ENCODE measurements at places on chromosomes 3 and 15. TPM values are rescaled to one million over a fixed set of nuclear protein-coding genes. Genes with fewer than 3 reads are reported as not detected.

DNA sequence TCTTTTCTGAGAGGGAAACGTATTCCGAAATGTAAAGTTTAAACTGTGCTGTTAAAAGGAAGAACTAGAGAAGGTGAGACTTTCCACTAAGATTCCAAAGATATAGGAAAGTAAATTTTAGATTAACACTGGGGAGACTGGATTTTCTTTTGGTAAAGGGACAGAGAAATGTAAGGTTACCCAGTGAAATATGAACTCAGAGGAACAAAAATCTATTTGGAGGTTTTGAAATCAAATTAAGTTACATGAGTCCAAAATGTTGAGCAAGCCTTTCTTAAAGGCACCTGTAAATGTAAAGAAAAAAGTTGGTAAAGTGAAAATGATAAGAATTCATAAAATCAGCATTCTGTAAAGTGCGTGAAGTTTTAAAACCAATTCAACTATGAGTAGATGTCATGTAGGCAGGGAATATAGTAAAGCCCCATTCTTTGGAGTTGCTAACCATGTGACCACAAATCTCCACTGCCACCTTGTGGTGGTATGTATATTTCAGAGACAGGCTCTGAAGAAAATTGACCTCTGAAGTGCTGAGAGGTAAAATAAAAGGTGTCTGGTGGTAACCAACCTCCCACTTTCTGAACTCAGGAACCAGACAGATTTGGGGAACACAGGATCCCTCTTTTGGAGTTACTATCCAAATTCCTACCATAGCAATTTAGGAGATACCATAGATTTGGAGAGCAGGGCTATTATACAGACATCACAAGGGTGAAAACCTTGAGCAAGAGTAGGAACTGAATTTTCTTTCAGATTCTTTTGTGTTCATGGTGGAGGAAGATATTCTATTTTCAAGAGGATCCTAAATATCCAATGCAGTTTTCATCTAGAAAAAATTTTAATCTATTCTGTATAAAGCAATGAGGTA, 215.3 kb downstream of the ROBO2 start:
- no peak overlapping the region for H3K27ac ChIP-seq
- H3K27me3 ChIP-seq, result no peaks in the 10 kb centered on the region
- peak; percentile 83 for DNase-seq
- no peaks in the 10 kb centered on the region for H3K36me3 ChIP-seq
- H3K4me1 ChIP-seq, result no peaks in the 10 kb centered on the region

NSMCE3 gene
- 12.0 TPM for total RNA-seq

CHP1 gene
- total RNA-seq, result 55.2 TPM

GRCh38 chr15:97317163-97317562, 643.3 kb upstream of the ARRDC4 start:
- no peaks in the 10 kb centered on the region for H3K27me3 ChIP-seq
- no peaks in the 10 kb centered on the region for H3K36me3 ChIP-seq
- no peak overlapping the region for H3K4me3 ChIP-seq

DNA sequence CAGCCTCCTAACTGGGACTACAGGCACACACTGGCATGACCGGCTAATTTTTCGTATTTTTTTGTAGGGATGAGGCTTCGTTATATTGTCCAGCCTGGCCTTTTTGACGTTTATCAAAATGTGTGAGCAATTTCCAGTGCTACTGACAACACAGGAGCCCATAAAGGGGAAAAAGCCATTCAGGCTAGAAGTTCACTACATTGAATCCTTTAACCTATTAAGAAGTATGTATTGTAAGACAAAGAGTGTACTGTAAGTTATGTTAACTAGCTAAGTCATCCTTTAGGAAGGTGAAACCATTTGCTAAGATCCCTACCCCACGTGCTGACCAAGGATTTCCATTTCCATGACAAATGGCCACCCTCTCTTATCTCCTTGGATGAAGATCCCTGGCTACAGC, 156.8 kb downstream of the FOXB1 start:
- H3K27ac ChIP-seq, result no peak overlapping the region
- no peaks in the 10 kb centered on the region for H3K4me1 ChIP-seq
- DNase-seq, result no peak
- H3K27me3 ChIP-seq, result no peaks in the 10 kb centered on the region
- no peaks in the 10 kb centered on the region for H3K36me3 ChIP-seq

- no peak overlapping the region for H3K27ac ChIP-seq
- no peaks in the 10 kb centered on the region for H3K4me1 ChIP-seq
- H3K4me3 ChIP-seq, result no peak overlapping the region
- no peak for DNase-seq
Measured at GRCh38 chr3:178206521-178206920, 329.7 kb upstream of the KCNMB2 start.

GRCh38 chr3:117405359-117405758, 695.8 kb downstream of the TUSC7 start:
- H3K36me3 ChIP-seq, result no peaks in the 10 kb centered on the region
- H3K4me3 ChIP-seq, result no peak overlapping the region
- H3K27ac ChIP-seq, result no peak overlapping the region
- no peaks in the 10 kb centered on the region for H3K4me1 ChIP-seq
- DNase-seq, result no peak

DNA sequence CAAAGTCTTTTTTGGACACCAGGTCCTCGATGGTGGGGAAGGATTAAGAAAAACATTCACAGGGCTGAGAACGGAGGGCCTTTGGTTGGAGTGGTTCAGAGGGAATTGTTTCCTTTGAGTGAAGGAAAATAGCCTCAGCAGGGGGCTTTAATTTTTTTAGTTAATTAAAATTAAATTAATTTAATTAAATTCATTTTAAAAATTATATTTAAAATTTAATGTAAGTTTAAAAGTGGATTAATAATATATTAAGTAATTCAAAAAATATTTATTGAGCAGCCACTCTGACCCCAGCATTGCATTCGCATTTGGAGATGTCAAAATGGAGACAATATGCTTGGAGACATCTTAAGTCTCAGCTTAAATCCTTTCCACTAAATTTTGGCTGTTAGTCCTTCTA, 136.7 kb downstream of the KCNH8 start:
- DNase-seq, result no peak
- H3K27me3 ChIP-seq, result no peaks in the 10 kb centered on the region
- no peaks in the 10 kb centered on the region for H3K36me3 ChIP-seq
- H3K4me1 ChIP-seq, result no peaks in the 10 kb centered on the region
- no peak overlapping the region for H3K27ac ChIP-seq
- no peak overlapping the region for H3K4me3 ChIP-seq

DNA sequence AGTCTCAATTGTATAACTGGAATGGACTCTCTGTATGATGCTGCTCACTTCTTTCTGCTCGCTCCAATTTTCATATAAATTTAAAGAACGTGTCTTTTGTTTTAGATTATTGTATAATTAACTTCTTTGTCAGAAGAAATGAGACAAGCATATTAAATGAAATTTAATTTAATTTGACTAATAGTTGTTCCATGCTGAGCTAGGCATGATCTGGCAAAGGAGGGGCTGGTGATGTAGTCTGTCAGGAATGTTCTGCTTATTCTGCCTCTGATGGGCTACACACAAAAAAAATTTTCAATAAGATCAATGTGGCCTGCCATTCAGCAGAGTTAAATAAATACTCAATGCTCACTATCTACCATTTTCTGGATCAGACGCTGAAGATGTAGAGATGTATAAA, 208.4 kb upstream of the CD96 start:
- no peak for DNase-seq
- H3K36me3 ChIP-seq, result no peaks in the 10 kb centered on the region
- H3K27ac ChIP-seq, result no peak overlapping the region
- H3K27me3 ChIP-seq, result no peaks in the 10 kb centered on the region
- H3K4me1 ChIP-seq, result no peaks in the 10 kb centered on the region

- no peak overlapping the region for H3K27ac ChIP-seq
- H3K4me1 ChIP-seq, result no peaks in the 10 kb centered on the region
- H3K4me3 ChIP-seq, result no peak overlapping the region
- no peak for DNase-seq
- no peaks in the 10 kb centered on the region for H3K27me3 ChIP-seq
Measured at GRCh38 chr3:189038773-189039745, 132.7 kb upstream of the TPRG1 start.

GRCh38 chr15:28975766-28976179, 90.0 kb downstream of the APBA2 start:
- no peaks in the 10 kb centered on the region for H3K36me3 ChIP-seq
- peak; percentile 29 for DNase-seq
- no peak overlapping the region for H3K4me3 ChIP-seq
- H3K27ac ChIP-seq, result no peak overlapping the region
- no peaks in the 10 kb centered on the region for H3K27me3 ChIP-seq

DNA sequence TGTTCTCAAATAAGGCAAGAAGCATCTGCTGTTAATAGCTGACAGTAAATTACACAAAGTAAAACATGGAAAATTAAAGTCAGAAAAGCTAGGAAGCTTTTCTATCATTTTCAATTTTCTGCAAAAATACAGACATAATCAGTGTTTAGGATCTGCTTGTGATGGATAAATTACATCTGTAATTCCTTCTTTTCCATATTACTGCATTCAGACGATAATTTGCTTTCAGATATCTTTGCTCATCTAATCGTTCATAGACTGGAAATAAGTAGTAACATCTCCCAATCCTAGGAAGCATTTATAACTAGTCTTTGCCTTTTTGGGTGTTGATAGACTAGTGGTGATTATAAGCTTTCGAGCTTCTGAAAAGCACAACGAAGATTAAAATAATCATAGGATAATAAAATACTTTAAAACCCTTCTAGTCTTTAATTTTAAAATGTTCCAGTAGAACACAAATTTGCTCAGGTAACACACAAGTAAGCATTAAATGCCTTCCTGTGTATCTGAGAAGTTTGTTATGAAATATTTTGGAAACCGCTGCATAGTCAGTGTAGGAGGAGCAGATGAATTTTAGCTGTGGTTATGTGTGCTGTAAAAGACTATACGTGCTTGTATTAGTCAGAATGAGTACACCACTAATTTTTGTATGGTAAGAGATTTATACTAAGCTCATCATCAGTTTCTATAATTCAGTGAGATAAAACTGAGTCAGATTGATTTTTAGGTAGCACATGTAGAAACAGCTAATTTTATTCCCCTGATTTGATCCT, 41.0 kb downstream of the MBNL1 start:
- H3K27me3 ChIP-seq, result no peaks in the 10 kb centered on the region
- H3K4me3 ChIP-seq, result no peak overlapping the region
- no peak for DNase-seq

P2RY12 gene
- total RNA-seq, result 167 TPM

SKOR1 gene
- 1.6 TPM for total RNA-seq

DNA sequence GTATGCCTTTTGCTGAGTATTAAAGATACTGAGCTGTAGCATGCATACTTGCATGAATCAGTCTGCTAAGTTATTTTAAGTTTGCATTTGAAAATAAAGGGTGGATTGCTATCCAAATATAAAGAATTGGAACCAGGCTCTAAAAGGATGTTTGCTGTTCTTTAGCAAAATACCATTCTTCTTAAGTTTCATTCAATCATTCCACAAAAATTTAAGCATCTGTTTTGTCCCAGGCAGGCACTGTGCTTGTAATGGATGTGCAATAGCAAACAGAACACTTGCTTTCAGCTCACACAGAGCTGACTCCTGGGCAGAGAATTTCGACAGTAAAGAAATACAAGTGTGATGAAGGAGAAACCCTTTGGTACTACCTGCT, 151.1 kb downstream of the PGPEP1L start:
- H3K4me1 ChIP-seq, result peaks cover 33% of the 10 kb centered on the region
- no peaks in the 10 kb centered on the region for H3K36me3 ChIP-seq
- no peak for DNase-seq
- H3K4me3 ChIP-seq, result no peak overlapping the region
- no peak overlapping the region for H3K27ac ChIP-seq

- DNase-seq, result no peak
- H3K4me1 ChIP-seq, result no peaks in the 10 kb centered on the region
- no peaks in the 10 kb centered on the region for H3K27me3 ChIP-seq
Measured at GRCh38 chr3:127288343-127288742, 497 bp upstream of the PRR20G start.

GNAT1 gene
- total RNA-seq, result not detected

- no peak overlapping the region for H3K27ac ChIP-seq
- no peak for DNase-seq
- peaks cover 7% of the 10 kb centered on the region for H3K4me1 ChIP-seq
- H3K27me3 ChIP-seq, result no peaks in the 10 kb centered on the region
Measured at GRCh38 chr15:74025436-74025835, 30.9 kb downstream of the PML start.

SLC28A2 gene
- total RNA-seq, result not detected

- H3K36me3 ChIP-seq, result no peaks in the 10 kb centered on the region
- H3K27ac ChIP-seq, result no peak overlapping the region
- no peak for DNase-seq
- no peaks in the 10 kb centered on the region for H3K4me1 ChIP-seq
Measured at GRCh38 chr3:160099834-160100233, 111.2 kb downstream of the IL12A start.

- H3K27ac ChIP-seq, result peak overlapping the region; percentile 73
- H3K4me1 ChIP-seq, result peaks cover 51% of the 10 kb centered on the region
- H3K4me3 ChIP-seq, result no peak overlapping the region
- peak; percentile 89 for DNase-seq
Measured at GRCh38 chr15:93283854-93284253, 194.8 kb upstream of the RGMA start.

GRCh38 chr3:113241292-113242095, 30.1 kb downstream of the BOC start:
- H3K36me3 ChIP-seq, result no peaks in the 10 kb centered on the region
- peak overlapping the region; percentile 65 for H3K27ac ChIP-seq
- H3K27me3 ChIP-seq, result no peaks in the 10 kb centered on the region

DNA sequence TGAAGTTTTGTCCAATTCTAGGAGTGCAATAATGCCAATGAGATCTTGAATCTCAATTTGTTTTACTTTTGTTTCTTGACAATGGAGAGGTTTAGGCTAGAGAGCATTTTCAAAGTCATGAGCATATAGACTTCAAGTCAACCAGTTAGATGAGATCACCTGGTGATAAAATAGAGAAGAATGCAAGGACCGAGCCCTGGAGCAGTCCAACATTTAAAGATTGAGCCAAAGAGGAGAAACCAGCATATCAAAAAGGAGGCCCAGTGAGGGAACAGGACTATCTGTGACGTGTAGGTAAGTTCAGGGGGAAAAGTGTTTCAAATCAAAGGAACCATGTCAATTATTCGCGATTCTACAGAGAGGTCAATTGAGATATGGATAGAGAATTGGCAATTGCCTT, 1.7 kb upstream of the PIAS1 start:
- H3K27ac ChIP-seq, result no peak overlapping the region
- no peaks in the 10 kb centered on the region for H3K27me3 ChIP-seq
- H3K36me3 ChIP-seq, result no peaks in the 10 kb centered on the region
- no peak for DNase-seq
- peaks cover 3% of the 10 kb centered on the region for H3K4me1 ChIP-seq

ITGB5 gene
- 32.8 TPM for total RNA-seq

GOLGA8G gene
- total RNA-seq, result not detected

EFHB gene
- total RNA-seq, result 7.2 TPM

GRCh38 chr3:124766113-124767095, 36.2 kb downstream of the UMPS start:
- H3K27me3 ChIP-seq, result no peaks in the 10 kb centered on the region
- H3K4me1 ChIP-seq, result peaks cover 27% of the 10 kb centered on the region

GRCh38 chr3:195348426-195349115, 77.6 kb upstream of the XXYLT1 start:
- no peaks in the 10 kb centered on the region for H3K4me1 ChIP-seq
- H3K27ac ChIP-seq, result no peak overlapping the region
- no peaks in the 10 kb centered on the region for H3K36me3 ChIP-seq
- DNase-seq, result no peak
- no peaks in the 10 kb centered on the region for H3K27me3 ChIP-seq
- no peak overlapping the region for H3K4me3 ChIP-seq

BOC gene
- 57.0 TPM for total RNA-seq

GRCh38 chr3:50658831-50659230, 15.9 kb upstream of the DOCK3 start:
- no peaks in the 10 kb centered on the region for H3K4me1 ChIP-seq
- no peaks in the 10 kb centered on the region for H3K27me3 ChIP-seq
- H3K36me3 ChIP-seq, result no peaks in the 10 kb centered on the region
- H3K4me3 ChIP-seq, result no peak overlapping the region
- no peak overlapping the region for H3K27ac ChIP-seq

ROPN1 gene
- total RNA-seq, result not detected

RAB8B gene
- total RNA-seq, result 54.9 TPM

Data from spinal cord (tissue), 10 donors.